NCI-H774 (cell line): ENCODE measurements at places on chromosomes 2 and 18.

DNA sequence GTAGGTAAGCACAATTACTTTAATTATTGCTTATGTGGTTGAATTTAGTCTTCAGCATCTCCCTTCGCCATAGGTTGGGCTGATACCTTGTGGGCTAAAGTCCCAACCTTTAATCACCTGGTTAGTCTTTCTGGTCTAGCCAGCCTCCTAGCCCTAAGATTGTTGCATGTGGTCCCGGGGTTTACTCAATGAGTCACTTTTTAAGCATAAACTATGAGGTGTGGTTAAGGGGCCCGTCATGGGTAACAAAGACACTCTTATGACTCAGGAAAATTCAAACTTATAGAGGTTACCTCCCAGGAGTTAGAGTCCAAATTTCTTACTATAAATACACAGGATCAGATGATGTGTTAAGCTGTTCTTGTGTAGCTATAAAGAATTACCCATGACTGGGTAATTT, 841.6 kb downstream of the TRIB2 start:
- no peak for DNase-seq

GRCh38 chr2:71832388-71832787, 315.3 kb downstream of the CYP26B1 start:
- no peak for DNase-seq

GRCh38 chr2:17628349-17629261, 88.1 kb downstream of the VSNL1 start:
- no peak for DNase-seq

DNA sequence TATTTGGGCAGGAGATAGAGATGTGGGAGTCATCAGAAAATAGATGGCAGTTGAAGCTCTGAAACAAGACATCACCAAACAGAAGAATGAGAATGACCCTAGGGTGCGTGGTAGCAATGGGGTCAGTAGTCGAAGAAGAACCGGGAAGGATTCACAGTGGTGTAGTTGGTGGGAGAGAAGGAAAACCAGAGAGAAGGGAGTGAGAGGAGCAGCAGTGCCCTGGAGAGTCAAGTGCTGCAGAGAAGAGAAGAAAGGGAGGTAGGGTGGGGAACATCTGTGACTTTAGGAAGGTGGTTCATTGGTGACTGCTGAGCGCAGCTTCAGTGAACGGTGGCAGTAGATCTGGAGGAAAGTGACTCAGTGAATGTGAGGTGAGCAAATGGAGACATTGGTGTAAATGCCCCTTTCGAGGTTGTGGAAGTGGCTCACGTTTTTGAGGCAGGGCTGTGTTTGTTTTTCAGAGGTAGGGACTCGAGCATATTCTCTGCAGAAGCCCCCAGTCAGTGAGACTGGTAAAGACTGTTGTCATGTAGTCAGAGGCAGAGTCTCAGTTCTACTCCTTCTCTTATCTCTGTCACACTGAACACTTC, 36.4 kb downstream of the CDC42EP3 start:
- no peak for DNase-seq
